ENCODE measurements at places on chromosomes 16 and 17.

DNA sequence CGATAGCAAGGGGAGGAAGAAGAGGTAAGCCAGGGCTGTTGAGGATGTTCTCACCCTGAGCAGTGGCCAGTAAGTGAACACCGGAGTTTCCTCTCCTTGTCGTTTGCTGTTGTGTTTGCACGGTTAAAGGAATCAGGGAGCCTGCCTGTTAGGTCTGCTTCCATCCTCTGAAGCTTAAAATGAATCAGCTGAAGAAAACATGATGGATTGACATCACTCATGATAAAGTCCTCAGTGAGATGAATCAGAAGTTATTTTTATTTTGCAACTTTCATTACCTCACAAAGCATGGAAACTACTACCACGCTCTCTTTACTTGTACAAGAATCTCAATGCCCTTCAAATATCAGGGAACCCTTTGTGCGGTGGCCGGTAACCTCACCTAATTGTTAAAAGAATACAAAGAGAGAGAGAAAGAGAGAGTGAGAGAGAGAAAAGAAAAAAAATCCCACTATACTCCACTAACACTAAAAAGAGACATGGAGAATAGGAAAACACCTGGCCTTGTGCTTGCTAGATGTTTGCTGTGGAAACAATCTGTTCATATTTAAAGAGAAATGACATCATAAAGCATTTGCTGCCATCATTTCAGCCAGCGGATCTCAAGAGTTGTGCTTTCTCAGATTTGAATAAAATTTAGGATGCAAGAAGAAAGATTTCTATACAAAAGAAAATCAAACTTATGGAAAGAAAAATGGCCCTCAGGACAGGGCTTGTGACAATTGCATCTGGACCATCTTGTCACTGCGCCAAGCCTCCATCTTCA is 441.6 kb upstream of the SALL1 start:
- no peak for DNase-seq

DNA sequence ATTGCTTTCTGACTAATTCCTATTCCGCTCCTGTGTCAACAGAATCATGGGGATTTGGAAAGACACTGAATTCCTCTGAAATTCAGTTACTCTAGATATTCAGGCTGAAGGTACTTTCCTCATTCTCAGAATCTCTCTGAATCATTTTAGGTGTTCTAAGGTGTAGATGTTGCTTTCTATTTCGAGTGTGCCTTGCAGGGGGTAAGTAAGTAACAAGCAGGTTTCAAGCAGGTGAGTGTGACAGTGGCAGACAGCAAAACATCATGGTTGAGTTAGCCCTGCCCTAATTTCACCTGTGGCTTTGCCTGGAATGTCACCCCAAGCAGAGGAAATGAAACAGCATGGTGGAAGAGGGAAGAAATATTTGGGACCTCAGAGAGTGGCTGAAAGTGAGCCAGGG is 75.1 kb downstream of the SHISA9 start:
- DNase-seq: no peak

- peak; percentile 51 for DNase-seq
These were observed 3.7 kb downstream of the NCOR1 start for GRCh38 chr17:16211590-16211989.

DNA sequence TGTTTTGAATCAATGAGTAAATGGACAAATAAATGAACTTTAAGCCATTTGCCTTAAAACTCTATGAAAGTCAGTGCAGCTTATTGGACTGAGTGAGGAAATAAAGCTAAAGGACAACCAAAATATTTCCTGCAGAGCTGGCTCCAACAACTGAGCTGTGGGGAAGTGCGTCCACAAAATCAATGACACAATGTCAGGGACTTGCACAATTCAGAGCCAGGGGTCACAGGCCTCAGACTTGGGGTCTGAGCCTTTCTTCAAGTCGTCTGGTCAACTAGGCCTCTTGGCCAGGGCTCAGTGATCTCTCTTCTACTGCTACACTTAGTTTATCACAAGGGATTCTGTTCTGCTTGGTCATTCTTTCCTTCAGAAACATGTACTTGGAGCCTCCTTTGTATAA is 26.2 kb upstream of the RHBDL3 start:
- no peak for DNase-seq

- DNase-seq: no peak
These were observed 8.8 kb upstream of the ABCA8 start for GRCh38 chr17:68963958-68964357.

- DNase-seq: no peak
These were observed 4.2 kb downstream of the AIPL1 start for GRCh38 chr17:6430769-6431168.

GRCh38 chr16:23516366-23517137 is 6.3 kb upstream of the GGA2 start:
- DNase-seq: no peak

Measured in adipocyte (in vitro differentiated cells).